ENCODE measurements at places on chromosomes 2 and 18. TPM values are rescaled to one million over a fixed set of nuclear protein-coding genes. Genes with fewer than 3 reads are reported as not detected.
A peak's percentile ranks its signal among the peaks of the same experiment; 100 is the strongest.

Gene LYG2
- total RNA-seq = not detected

Gene LAMA3
- 0.35 TPM for total RNA-seq

Gene GPBAR1
- 0.14 TPM for total RNA-seq

Gene COL4A4
- 0.16 TPM for total RNA-seq

Gene RAB6C
- total RNA-seq = not detected

Gene IL36RN
- not detected for total RNA-seq

Gene VWC2L
- 0.23 TPM for total RNA-seq

- no peak for DNase-seq
Measured at GRCh38 chr2:24969784-24970183, 2.0 kb downstream of the DNAJC27 start.

DNA sequence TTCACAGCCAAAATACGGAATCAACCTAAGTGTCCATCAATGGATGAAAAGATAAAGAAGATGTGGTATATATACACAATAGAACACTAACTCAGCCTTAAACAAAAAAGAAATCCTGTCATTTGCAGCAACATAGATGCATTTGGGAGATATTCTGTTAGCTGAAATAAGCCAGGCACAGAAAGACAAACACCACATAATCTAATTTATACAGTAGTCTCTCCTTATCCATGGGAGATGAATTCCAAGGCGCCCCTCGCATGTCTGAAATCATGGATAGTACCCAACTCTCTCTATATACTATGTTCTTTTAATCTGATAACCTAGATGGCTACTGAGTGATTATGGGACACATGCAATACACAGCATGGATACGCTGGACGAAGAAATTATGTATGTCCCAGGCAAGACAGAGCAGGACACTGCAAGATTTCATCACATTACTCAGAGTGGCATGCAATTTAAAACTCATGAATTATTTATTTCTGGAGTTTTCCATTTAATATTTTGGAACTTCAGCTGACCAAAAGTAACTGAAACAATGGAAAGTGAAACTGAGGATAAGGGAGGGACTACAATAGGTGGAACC is 39.5 kb downstream of the ORC4 start:
- no peak for DNase-seq

GRCh38 chr2:28423856-28424605 is 31.4 kb downstream of the FOSL2 start:
- no peak for DNase-seq

GRCh38 chr2:62727876-62728566 is 22.5 kb downstream of the EHBP1 start:
- DNase-seq = no peak

DNA sequence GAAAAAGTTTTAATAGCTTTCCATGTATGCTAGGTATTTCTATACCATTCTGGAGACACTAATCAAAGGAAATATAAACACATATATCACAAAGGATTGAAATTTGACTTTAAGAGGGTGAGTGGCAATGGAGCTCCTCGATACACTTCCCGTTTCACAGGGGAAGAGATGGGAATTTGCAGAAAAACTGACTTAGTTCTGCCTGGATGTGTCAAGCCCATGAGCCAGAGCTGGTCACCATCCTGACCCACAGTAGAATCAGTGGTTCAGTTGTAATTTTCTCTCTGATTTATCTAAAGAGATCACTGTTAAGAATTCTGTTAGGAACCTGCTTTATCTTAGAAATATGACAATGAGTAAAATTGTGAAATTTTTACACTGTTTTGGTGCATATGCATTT is 34.2 kb downstream of the PLCL1 start:
- no peak for DNase-seq

- DNase-seq = no peak
Measured at GRCh38 chr18:3857544-3857943, 407.6 kb downstream of the TGIF1 start.

- DNase-seq = no peak
Measured at GRCh38 chr2:111671426-111672150, 212.4 kb downstream of the ANAPC1 start.

- DNase-seq = no peak
Measured at GRCh38 chr18:72985686-72986085, 117.9 kb upstream of the NETO1 start.

DNA sequence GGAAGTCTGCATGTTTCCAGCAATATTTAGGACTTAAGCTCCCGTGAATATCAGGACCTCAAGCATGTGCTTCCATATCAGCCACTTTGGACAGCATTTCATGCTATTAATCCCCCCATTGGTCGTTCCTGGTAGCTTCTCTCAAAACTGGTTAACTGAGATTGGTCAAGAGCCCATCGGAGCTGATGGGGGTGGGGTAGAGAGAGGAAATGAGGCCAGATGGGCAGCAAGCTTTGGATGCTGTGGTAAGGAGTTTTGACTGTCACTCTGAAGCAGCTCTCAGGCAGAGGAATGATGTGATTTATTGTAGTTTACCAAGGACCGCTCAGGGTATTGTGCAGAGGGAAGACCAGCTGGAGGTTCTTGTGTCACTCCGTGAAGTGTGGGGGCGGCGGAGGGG is 81.8 kb downstream of the FAM168B start:
- no peak for DNase-seq

GRCh38 chr2:46364797-46365457 is 67.7 kb downstream of the EPAS1 start:
- DNase-seq = peak; percentile 44

- no peak for DNase-seq
Measured at GRCh38 chr18:54094474-54094873, 130.0 kb downstream of the MBD2 start.

GRCh38 chr2:219384859-219385258 is 2.9 kb downstream of the DNPEP start:
- DNase-seq = no peak

DNA sequence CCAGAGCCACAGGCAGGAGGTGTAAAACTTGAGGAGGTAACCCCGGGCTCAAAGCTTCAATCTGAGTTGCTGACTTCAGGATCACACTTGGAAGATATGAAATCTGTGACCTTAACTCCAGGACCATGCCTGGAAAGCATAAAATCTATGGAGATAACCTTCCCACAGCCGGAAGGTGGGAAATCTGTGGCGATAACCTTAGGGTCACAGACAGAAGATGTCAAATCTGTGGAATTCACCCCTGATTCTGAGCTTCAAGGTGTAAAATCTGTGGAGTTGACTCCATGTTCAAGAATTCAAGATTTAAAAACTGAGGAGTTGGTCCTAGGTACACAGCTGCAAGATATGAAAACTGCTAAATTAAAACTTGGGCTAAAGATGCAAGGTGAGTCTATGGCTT is 11.6 kb upstream of the ZNF512 start:
- no peak for DNase-seq
